ENCODE measurements at places on chromosomes 3 and 15.
A peak's percentile ranks its signal among the peaks of the same experiment; 100 is the strongest.

- DNase-seq, result no peak
These were observed 120.0 kb downstream of the ATP1B3 start for GRCh38 chr3:141996437-141996836.

DNA sequence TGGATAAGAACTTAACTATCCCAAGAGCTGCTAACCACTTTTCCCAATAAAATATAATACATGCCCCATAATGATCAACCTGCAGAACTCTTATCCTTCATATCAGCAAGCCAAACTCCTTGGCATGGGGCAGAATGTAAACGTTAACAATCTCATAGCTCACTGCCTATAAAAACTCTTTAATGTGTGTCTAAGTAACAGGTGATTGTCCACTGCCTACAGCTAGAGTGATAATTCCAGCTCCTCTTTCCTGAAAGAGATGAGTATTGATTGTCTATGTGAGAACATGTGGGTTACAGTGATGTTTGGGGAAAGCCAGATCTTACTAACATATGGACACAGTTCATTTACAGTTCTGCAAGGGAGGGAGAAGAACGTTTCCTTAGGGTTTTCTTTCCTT lies 11.3 kb upstream of the GLCE start:
- no peak for DNase-seq

- DNase-seq, result no peak
These were observed 66.3 kb upstream of the IQSEC1 start for GRCh38 chr3:13139471-13140065.

- DNase-seq, result no peak
These were observed 140.9 kb downstream of the FAM43A start for GRCh38 chr3:194826594-194826993.

- DNase-seq, result no peak
These were observed 154.5 kb downstream of the TMCO5A start for GRCh38 chr15:38088971-38089370.

GRCh38 chr15:29348336-29348914 lies 78.8 kb upstream of the NSMCE3 start:
- no peak for DNase-seq

DNA sequence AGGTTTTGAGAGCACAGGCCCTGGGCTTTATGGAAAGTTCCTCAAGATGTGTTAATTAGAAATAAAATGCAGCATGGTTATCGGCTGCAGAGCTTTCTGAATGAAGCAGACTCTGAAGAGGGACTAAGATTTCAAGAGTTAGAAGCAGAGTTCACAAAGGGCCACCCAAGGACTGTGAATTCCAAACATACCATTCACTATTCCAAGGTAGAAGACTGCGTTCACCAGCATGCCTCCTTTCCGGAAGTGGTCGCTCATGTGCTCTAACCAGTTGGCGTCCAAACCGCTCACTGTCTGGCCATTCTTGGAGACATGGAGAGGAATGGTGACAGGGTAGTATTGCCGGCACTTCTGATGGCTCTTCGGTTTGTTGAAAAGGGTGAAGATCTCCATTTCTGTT lies 104.9 kb downstream of the OXNAD1 start:
- DNase-seq, result no peak

- peak; percentile 22 for DNase-seq
These were observed 791 bp downstream of the GYG1 start for GRCh38 chr3:148992027-148992634.

DNA sequence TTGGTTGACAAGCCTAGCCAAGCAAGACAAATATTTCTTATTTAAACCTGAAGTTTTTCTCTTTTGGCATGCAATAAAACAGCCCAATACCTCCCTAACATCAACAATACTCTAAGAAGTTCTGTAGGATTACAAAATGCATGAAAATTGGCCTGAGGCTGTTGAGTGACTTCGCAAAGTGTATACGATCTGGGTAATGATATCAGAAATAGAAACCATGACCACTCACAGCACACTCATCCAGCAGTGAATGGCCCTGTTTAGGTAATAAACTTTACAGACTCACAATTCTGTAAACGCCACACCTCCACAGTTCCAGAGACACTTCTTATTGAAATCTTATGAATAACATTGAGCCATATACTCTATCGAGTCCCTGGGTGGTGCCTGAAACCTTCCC lies 83.0 kb upstream of the NAALADL2 start:
- no peak for DNase-seq

GRCh38 chr3:10299175-10299574 lies 6.4 kb upstream of the GHRL start:
- DNase-seq, result no peak

- no peak for DNase-seq
These were observed 93.2 kb downstream of the SLCO3A1 start for GRCh38 chr15:91946581-91947292.

- DNase-seq, result no peak
These were observed 612.8 kb downstream of the MCTP2 start for GRCh38 chr15:94844198-94844537.

DNA sequence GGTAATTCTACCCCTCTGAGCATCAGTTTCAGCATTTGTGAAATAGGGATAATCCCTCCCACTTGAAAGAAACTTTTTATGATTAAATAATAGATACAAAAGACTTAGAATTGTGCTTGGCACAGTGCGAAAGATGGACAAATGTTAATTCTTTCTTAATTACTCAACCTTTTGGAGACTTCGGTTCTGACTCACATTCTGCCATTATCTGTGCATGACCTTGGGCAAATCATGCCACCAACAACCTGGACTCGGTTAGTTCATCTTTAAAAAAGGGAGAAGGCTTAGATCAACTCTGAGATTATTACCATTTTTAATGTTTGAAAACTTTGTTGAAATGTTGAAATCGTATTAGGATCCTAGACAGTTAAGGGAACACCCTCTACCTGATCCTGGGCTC lies 40.6 kb upstream of the POLR2M start:
- DNase-seq, result no peak

GRCh38 chr3:128348805-128349531 lies 117.7 kb downstream of the DNAJB8 start:
- no peak for DNase-seq

- DNase-seq, result no peak
These were observed 311.5 kb upstream of the ROPN1 start for GRCh38 chr3:124303305-124303910.

DNA sequence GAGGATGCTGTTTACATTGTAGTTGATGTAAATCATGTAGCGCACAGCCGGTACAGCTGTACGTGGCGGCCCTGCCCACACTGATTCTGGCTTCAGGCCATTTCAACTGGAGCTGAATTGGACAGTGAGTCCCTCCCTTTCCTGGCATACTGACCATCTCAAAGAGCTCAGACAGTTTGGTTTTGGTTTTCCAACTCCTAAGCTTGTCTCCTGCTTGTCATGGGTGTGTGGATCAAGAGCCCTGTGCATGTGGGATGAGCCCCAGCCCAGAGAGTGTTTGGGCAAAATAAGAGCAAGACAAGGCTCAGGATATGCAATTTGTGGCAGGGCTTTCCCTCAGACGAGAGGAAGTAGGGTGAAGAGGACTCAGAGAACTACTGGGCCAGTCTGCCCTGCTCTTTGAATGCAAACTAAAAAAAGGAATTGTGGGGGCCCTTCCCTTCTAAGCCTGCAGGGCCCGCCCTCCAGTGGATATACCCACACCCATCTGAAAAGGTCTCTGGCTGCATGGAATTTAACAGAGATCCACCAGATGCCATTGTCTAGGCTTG lies 13.3 kb downstream of the ITGA11 start:
- no peak for DNase-seq

- no peak for DNase-seq
These were observed 65.6 kb upstream of the OXTR start for GRCh38 chr3:8834974-8835373.

DNA sequence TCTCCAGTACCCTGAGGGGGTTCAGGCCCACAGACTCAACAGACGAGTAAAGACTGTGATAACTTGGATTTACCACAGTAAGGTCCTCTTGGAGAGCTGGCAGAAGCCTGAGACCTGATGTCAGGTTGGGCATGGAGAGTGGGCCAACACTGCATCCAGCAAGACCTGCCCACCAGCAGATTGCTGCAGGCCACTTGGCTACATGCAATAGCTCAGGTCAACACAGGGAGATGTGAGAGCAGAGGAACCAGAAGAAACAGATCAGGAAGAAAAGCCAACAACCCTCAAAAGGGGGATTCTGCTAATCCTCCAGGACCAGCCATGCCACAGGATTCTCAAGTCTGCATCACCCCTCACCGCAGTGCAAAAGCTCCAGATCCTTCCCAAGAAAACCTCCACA lies 1.7 kb upstream of the IP6K1 start:
- no peak for DNase-seq

DNA sequence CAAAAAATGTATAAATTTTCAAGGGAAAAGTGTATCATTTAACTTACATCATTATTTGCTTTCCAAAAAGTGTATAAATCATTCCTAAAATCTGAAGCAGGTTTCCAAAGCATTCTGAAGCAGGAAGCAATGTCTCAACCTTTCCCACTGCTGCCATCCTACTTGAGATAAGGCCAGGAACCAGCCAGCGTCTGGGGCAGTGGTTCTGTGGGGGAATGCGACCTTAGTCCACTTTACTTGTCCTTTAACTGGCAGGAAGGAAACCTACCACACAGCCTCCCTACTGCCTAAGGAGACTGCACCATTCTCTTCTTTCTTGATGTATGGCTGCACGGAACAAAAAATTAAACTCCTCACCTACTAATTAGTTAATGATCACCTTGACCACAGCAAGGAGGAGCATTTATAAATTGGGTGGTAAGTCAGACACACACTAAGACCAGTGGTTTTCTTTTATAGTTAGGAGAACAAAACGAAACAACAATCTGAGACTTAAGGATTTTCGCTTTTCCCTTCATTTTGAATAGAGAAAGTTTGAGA lies 3.7 kb downstream of the SORD start:
- no peak for DNase-seq

DNA sequence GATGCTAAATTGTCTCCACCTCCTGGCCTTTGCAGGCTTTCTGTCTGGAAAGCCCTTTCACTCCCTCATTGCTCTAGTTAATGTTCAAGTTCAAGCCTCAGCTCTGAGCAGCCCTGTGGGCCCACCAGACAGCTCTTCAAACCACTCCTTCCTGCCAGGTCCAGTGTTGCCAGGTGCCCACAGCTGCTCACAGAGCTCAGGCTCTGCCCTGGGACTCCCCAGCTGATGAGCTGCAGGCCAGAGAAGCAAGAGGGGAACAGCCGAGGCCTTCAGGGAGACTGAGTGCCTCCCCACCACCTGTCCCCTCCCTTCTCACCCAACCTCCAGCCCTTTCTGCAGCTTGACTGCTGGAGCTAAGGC lies 1.3 kb upstream of the ZBTB47 start:
- DNase-seq, result no peak

DNA sequence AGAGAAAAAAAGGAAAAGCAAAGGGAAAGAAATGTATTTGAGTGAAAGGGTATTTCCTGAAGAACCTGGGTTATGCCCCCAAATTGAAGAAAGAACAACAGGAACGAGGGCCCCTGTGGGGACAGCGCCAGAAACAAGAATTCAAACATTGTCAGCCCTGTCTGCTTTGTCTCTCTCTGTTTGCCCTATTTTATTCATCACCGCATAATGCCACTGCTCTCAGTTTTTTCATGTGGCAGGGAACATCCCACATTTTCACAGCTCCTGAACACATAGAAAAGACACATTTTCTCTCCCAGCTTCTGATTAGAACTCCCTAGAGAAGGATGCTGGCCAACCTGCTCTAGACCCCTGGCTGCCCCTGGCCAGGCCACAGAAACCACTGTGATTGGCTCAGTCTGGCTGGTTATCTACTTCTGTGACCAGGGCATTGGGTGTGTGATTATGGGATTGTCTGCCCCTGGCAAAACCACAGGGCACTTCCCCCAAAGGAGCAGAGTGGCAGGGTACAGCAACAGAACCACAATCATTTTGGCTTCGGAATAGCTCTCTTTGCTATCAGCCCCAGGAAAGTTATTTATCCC lies 31.3 kb upstream of the CCDC54 start:
- no peak for DNase-seq

DNA sequence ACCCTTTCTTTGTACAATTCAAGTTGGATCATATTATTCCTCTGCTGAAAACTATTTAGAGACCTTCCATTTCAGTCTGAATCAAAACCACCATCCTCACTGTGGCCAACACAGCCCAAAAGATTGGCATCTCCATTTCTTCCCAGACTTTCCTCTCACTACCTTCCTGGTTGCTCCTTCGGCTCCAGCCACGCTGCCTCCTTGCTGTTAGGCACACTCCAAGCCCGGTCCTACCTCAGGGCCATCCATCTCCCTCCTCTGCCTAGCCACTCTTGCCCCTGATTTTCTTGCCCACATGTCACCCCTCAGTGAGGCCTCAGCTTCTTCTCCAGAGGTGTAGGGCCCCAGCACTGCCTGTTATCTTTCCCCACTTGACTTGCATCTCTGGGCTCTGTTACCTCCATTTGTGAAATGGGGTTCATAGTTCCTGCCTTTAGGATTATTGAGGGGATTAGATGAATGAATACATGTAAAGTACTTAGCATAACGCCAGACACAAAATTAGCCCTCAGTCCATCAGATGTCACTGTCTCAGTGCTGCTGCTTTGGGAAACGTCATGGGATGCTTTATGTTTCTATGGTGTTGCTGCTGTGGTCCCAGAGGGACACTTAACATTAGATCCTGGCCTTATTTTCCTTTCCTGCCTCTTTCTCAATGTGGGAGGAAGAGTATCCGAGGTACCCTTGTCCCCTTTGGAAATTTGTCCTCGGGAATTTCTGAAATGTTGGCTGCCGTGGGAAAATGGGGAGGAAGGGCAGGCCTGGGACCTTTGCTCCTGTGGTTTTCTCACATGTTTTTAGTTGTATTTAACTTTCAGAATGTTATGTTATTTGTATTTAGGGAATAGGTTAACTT lies 31.3 kb downstream of the SNRK start:
- no peak for DNase-seq

DNA sequence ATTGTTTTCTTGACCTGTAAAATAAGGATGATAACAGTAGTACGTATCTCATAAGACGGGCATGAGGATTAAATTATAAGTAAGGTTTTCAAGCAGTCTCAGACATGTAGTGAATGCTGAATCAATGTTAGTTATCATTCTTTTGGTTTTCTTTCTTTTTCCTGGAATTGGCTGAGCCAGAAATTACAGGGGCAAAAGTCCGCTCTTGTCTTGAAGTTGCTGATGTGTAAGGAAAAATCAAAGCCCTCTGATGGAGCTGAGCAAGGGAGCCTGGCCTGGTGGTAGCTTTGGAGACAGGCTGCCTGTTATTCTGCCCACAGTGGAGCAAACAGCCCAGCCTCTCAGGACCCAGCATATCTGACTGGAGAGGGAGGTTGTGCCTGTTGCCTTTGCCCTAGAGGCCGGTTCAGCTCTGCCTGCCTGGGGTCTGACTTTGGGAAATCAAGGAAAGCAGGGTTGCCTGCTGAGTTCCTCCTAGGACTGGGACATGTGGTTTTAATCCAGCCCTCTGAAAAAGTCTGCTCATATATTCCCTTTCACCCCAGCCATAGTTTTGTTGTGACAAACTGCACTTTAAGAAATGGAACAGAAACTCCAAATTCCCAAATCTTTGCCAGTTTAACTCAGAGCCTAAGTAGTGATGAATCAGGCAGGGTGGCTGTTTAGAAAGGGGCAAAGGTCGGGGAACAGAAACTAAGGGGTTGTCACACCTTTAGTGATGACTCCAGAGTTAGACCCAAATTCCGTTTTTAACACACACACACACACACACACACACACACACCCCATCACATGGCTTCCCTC lies 40.1 kb downstream of the GASK1A start:
- no peak for DNase-seq

Data from NCI-H1105 (cell line).